Activated T-cell treated with anti-CD3 and anti-CD28 coated beads, Interleukin-2, amount 50 U/mL, for 4 hours (primary cell): ENCODE measurements at places on chromosomes 16 and 17.

DNA sequence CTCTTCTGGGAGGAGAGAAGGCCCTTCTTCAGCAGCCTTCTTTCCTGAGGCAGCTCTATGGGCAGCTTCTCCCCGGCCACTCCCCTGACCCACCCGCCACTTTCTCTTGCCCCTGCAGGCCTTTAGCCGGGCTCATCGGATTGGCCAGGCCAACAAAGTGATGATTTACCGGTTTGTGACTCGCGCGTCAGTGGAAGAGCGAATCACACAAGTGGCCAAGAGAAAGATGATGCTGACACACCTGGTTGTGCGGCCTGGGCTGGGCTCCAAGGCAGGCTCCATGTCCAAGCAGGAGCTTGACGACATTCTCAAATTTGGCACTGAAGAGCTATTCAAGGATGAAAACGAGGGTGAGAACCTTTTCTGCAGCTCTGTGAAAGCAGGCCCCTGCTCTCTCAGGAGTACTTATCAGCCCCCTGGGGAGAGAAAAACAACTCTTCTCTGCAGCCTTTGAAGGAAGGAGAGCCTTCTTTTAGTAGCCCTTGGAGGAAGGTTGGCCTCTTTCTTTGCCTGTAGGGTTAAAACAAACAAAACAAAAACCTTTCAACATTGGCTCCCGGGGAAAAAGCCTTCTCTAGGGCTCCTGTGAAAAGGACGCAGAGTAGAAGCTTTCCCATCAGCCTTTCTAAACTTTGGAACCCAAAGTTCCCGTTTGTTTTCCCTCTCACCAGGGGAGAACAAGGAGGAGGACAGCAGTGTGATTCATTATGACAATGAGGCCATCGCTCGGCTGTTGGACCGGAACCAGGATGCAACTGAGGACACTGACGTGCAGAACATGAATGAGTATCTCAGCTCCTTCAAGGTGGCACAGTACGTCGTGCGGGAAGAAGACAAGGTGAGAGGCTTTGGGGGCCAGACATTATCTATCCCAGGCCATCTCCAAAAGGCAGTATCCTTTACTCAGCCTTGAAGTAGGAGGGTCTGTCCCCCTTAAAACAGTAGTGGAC lies 12.7 kb downstream of the RNF227 start:
- no peak for DNase-seq

GRCh38 chr17:42698736-42699414 lies 16.5 kb downstream of the CNTNAP1 start:
- DNase-seq = no peak

GRCh38 chr17:81868674-81869220 lies 2.4 kb downstream of the ARHGDIA start:
- no peak for DNase-seq

DNA sequence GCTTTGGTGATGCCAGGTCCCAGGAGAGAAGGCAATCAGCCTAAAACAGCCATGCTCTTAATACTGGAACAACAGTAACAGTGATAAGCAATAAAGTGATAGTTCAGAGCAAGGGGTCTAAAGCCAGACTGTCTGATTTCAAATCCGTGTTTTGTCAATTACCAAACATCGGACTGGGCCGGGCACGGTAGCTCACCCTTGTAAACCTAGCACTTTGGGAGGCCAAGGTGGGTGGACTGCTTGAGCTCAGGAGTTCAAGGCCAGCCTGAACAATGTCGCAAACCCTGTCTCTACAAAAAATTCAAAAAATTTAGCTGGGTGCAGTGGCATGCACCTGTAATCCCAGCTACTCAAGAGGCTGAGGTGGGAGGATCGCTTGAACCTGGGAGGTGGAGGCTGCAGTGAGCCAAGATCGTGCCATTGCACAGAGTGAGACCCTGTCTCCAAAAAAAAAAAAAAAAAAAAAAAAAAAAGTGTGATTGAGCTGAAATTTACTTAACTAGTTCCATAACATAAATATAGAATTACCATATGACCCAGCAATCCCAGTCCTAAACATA lies 5.1 kb downstream of the COPRS start:
- DNase-seq = no peak

DNA sequence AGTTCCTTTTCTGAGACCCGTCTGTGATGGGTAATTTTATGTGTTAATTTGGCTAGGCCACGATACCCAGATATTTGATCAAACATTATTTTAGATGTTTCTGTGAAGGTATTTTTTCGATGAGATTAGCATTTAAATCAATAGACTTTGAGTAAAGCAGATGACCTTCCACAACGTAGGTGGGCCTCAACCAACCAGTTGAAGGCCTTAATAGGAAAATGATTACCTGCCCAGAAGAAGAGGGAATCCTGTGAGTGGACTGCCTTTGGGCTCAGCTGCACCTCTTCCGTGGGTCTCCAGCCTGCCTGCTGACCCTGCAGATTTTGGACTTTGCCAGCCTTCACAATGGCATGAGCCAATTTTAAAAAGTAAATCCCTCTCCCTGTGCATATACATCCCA lies 61.6 kb upstream of the WSB1 start:
- DNase-seq = no peak

DNA sequence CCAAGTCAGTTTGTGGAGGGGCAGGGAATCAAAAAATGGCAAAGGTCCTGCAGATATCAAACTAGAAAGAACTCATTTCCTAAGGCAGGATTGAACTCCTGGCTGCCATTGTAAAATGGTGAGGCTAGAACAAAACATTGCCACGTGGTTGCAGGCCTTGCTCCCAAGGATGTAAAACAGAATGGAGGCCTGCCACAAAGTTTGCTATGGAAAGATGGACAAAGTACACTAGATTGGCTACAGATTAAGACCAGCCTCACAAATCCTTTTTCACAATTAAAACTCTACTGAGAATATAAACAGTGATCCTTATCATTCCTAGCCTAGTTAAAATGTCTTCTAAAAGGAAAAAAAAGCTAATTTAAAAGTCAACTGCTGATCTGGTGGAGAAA lies 30.9 kb downstream of the PHKB start:
- no peak for DNase-seq

GRCh38 chr17:10557422-10557821 lies 8.0 kb upstream of the MYH2 start:
- no peak for DNase-seq

- no peak for DNase-seq
These were observed 87.3 kb downstream of the TTC19 start for GRCh38 chr17:16086957-16087356.

DNA sequence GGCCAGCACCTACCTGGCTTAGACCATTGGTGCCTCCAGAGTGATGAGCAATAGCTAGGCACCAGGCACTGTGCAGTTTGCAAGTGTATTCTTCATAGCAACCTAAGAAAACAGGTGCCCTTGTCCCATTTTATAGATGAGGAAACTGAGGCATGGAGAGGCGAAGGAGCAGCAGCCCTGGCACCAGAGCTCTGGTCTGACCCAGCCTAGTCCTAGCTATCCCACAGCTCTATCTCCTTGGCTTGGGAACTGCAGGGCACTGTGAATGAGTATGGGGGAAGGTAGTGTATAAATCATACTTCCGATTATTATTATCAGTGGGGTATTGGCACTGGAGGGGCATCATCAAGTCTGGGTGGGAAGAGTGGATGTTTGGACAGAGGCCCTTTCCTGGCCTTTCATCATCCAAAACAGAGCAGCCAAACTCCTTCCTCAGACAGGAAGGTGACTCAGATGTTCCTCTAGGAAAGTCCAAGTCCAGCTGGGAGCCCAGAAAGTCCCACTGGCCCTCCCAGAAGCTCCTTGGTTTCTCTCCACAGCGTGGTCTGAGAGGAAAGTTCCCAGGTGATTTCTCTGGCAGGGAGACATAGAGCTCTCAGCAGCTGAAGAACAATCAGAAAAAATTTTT lies 32.0 kb upstream of the PLLP start:
- no peak for DNase-seq

DNA sequence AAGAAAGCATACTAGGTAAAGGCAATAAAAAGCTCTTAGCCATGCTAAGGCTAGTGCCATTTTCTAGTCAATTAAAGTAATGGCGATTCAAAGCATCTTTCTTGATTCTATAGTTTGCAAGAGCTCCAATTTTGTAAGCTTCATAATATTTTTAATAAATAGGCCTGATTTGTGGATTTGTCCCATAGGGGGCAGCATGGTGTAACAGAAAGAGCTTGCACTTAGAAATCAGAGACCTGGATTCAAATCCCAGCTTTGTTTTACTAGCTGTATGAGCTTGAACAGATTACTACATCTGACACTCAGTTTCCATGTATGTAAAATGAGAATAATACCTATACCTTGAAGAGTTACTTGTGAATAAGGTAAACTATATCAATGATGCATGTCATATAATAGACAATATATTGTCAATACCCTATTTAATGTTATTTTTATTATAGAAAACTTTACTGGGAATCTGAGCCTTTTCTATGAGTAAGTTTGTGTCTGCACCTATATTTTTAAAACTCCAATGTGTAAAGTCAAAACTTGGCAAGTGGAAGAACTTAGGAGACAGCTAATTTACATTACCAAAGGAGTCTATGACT lies 93.6 kb upstream of the NOG start:
- no peak for DNase-seq

GRCh38 chr17:5055543-5055942 lies 20.3 kb upstream of the SLC52A1 start:
- DNase-seq = no peak

GRCh38 chr16:12392585-12393091 lies 411.0 kb downstream of the CPPED1 start:
- no peak for DNase-seq

GRCh38 chr17:59754552-59754951 lies 47.1 kb downstream of the VMP1 start:
- DNase-seq = peak; percentile 44

- no peak for DNase-seq
These were observed 85.3 kb upstream of the GSE1 start for GRCh38 chr16:85527767-85528297.

DNA sequence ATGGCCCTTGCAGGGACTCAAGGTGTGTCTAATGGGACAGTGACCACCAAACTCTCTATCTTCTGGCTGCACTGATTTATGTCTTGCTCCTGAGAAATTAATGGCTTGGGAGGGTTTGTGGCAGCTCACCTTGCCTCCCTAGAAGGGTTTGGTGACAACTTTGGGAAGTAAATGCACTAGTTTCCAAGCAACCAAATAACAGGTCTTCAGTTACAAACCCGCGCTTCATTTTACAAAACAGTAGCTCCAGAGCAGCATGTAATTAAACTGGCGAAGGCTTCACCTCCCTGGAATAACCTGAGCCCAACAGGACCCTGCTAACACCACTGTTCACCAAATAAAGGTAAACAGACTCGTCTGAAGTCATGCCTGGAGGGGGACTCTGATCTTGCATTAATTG lies 318.3 kb downstream of the SLC39A11 start:
- DNase-seq = no peak

DNA sequence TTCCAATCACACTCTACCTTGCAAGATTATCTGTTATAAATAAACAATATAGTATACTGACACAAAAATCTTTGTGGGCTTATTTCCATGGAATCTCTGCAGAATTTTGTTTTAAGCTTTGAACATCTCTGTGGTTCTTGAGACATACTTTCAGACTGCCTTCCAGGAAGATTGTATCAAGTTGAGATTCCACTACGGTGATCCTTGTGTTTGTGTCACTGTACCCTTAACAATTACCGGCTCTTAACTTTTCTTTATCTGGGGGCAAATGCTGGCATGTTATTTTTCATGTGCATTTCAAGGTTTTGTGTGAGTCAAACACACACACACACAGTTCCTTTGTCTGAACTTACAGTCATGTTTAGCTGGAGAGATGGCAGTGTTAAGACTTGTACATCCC lies 472.7 kb upstream of the HSBP1 start:
- no peak for DNase-seq

DNA sequence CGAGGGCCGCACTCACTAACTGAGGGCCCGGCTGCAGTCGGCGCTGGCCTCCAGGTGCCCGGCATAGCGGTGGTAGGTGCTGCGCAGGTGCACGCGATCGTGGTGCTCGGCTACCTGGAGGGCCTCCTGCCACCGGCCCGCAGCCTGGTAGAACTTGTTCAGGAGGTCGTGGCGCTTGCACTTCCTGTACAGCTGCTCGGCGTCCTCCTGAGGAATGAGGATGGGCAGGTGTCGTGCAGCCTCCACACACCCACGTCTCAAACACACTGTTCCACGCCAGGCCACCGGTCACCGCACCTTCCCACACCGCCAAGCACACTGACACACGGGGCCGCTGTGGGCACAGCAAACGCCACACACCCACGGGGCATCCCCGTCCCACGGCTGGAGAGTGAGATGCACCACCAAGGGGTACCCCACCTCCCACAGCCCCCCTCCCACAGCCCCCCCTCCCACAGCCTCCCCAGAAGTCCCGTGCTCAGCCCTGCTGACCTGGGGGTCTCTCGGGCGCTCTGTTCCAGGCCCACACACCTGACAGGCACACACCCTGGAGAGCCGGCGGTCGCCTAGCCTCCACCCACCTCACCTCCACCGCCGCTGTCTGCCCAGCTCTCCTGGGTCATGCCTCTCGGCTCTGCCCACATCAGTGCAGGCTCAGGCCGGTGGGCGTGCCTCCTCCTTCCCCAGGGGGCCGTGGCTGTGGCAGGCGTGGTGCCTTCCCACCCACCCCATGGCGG lies 7.4 kb upstream of the TMEM204 start:
- no peak for DNase-seq

DNA sequence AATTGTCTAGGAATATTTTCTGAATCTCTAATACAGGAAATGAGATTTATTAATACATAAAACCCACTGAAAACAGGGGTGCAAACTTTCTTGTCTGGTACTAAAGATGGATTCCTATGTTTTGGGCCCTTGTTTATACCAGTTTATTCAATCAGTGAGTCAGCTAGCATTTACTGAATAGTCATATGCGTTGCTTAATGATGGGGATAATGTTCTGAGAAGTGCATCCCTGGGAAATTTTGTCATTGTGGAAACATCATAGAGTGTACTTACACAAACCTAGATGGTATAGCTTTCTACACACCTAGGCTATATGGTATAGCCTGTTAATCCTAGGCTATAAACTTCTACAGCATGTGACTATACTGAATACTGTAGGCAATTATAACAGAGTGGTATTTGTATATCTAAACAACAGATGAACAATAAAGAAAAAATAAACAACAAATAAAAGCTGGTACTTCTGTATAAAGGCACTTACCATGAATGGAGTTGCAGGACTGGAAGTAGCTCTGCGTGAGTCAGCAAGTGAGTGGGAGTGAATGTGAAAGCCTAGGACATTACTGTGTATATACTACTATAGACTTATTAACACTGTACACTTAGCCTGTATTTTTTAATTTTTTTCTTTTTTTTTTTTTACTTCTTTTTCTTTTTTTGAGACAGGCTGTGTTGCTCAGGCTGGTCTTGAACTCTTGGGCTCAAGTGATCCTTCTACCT lies 63.7 kb downstream of the SIAH1 start:
- no peak for DNase-seq
